ENCODE measurements at places on chromosomes 2 and 18.

- DNase-seq = peak; percentile 68
Measured at GRCh38 chr2:231052494-231053451, 3.9 kb upstream of the PSMD1 start.

DNA sequence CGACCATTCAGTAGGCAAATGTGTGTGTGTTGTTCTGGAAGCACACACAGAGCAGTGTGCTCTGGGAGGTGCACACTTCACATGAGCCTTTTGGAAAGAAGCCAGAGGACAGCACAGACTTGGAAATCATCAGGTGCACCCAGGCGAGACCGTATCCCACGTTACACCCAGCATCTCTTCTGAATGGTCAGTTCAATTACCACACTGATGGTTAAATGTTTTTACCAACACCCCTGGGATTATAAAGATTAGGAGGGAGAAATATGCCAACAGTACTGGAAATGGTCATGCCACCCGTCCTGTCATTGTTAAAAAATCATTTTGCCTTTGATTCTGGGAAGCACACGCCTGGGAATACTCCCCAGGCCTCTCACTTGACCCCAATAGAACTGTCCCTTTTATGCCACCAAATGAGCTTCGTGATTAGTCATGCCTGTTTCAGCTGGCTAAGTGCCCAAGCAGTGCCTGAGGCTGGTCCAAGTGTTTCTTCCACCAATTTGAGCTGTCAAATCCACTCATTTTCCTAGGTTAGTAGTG, 183.7 kb downstream of the NRP2 start:
- no peak for DNase-seq

DNA sequence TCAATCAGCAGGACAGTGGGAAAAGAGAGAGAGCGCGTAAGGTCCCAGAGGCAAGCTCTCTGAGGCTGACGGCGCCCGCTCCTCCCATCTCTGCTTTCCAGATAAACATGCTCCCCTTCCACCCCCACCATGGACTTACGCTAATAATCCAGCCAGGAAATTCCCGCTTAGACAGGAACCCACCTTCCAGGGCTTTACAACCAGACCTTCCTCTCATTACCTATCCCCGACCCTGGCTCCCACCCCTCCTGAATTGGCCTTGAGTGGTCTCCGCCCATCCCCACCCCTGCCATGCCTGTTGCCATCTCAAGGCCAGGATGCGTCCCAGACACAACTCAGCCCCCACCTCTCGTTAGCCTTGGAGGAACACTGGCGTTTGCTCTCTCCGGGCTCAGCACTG, 131.1 kb downstream of the SMAD2 start:
- DNase-seq = no peak

- no peak for DNase-seq
Measured at GRCh38 chr18:63387861-63388260, 20.9 kb upstream of the KDSR start.

DNA sequence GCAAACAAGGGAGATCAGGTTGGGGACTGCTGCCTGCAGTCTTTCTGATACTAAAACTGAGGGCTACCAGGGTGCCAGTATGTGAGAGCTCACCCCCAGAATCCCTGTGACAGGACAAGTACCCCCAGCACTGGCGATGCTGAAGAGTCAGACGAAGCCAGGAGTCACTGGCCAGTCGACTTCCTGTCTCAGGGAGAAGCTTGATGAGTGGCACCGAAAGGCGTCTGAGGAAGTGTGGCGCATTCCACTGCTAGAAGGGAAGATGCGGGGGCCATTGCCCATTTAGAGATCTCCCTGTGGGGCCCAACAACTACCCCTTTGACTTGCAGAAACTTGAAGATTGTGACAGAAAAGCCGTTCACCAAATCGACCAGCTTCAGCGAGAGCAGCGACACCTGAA, 22.0 kb downstream of the MXD1 start:
- DNase-seq = no peak

- no peak for DNase-seq
Measured at GRCh38 chr2:27027211-27027651, 5.5 kb upstream of the TMEM214 start.

- no peak for DNase-seq
Measured at GRCh38 chr2:238136820-238137537, 1.5 kb upstream of the KLHL30 start.

DNA sequence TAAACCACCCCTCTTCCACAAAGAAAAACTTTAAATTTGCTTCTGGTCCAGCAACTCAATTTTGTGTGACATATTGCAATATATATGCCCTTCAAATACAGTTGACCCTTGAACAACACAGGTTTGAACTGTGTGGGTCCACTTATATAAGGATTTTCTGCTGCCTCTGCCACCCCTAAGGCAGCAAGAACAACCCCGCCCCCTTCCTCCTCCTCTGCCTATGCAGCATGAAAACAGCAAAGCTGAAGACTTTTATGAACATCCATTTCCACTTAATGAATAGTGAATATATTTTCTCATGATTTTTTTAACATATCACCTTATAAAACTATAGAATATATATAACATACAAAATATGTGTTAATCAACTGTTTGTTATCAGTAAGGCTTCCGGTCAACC, 58.3 kb downstream of the EML4 start:
- DNase-seq = no peak

GRCh38 chr2:207926133-207926988, 99.0 kb downstream of the PLEKHM3 start:
- DNase-seq = no peak

DNA sequence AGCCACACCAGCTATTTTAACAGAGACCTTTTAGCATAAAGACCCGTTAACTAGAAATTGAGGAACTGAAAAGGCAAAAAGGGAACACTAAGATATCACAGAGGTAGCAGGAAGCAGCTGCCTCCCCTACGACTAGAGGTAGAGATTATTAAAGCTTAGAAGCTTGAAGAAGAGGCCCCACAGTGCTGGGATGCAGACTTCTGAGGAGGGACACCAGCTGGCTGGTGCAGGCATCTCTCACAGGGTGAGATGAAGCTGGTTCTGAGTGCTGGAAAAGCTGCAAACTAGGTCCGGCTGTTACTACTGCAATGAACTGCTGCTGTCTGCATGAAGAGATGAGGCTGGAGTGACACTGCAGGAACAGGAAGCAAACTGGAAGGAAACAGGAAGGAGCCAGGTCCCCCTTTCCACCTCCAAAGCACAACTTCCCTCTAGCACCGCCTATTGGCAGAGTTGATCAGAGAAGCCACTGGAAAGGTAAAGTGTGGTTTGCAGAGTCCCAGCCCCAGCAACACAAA, 61.2 kb upstream of the MRPS9 start:
- no peak for DNase-seq

GRCh38 chr2:56012221-56012765, 88.7 kb upstream of the EFEMP1 start:
- DNase-seq = no peak

DNA sequence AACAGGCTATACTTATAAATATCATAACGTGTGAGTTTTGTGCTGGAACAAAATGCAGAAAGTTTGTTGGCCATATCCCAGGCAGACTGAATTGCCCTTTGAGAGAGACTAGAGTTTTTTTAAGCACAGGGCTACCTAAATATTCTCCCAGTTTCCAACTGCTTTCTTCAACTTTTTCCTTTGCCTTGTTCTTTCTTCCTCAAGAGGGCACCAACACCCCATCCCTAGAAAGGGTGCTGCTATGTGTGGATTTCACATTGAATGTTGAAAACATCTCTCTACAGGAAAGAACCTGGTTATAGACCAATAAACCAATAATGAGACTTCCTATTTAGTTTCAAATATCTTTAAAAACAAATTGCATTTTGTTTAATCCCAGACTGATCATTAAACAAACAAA, 87.9 kb downstream of the ICOS start:
- no peak for DNase-seq

- DNase-seq = no peak
Measured at GRCh38 chr2:24558781-24559472, 67.9 kb downstream of the NCOA1 start.

GRCh38 chr2:200396781-200397242, 90.3 kb downstream of the SPATS2L start:
- no peak for DNase-seq

All from stimulated activated CD4-positive, alpha-beta T cell treated with anti-CD3 and anti-CD28 coated beads, Interleukin-1b, Interleukin-23, amount 100 ng/mL, for 4 hours (primary cell).